ENCODE measurements at places on chromosomes 7 and 10.

GRCh38 chr10:116270771-116271592 lies 2.0 kb downstream of the GFRA1 start:
- no peak for DNase-seq

GRCh38 chr10:4763960-4764428 lies 62.0 kb upstream of the AKR1E2 start:
- DNase-seq = no peak

DNA sequence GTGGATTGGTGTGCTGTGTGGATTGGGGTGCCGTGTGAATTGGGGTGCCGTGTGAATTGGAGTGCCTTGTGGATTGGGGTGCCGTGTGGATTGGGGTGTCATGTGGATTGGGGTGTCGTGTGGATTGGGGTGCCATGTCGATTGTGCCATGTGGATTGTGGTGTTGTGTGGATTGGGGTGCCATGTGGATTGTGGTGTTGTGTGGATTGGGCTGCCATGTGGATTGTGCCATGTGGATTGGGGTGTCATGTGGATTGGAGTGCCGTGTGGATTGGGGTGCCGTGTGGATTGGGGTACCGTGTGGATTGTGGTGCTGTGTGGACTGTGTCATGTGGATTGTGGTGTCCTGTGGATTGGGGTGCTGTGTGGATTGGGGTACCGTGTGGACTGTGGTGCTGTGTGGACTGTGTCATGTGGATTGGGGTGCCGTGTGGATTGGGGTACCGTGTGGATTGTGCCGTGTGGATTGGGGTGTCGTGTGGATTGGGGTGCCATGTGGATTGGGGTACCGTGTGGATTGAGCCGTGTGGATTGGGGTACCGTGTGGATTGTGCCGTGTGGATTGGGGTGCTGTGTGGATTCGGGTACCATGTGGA lies 120.6 kb upstream of the NPS start:
- DNase-seq = no peak

GRCh38 chr10:23445591-23445990 lies 6.7 kb downstream of the OTUD1 start:
- DNase-seq = no peak

- DNase-seq = no peak
These were observed 328.6 kb downstream of the INHBA start for GRCh38 chr7:41374150-41374848.

All from G401 (cell line).